Renal cortical epithelial cell (primary cell): ENCODE measurements at places on chromosomes 6 and 20. TPM values are rescaled to one million over a fixed set of nuclear protein-coding genes. Genes with fewer than 3 reads are reported as not detected.

DNA sequence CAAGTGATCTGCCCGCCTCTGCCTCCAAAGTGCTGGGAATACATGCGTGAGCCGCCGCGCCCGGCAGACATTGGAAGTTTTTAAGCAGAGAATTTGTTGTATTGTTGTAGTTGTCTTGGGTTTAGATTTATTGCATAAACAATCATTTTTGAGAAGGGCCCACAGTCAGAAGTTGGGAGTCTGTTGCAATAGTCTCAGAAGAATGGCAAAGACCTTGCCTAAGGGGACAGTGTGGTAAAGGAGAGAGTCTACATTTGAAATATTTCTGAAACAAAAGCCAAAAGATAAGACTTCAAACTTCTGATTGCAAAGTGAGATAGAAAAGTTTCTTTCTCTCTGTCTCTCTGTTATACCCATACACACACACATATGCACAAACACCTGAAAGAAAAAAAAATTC, 22.5 kb downstream of the HFE start:
- no peak for DNase-seq

ANKEF1 gene
- 5.2 and 11.5 TPM in 2 replicates for total RNA-seq

PRR18 gene
- not detected in 2 replicates for total RNA-seq

SAMD5 gene
- total RNA-seq = 0.87 and 3.3 TPM in 2 replicates

NNAT gene
- total RNA-seq = 0.35 and 1.4 TPM in 2 replicates
